ENCODE measurements at places on chromosomes 16 and 17. TPM values are rescaled to one million over a fixed set of nuclear protein-coding genes. Genes with fewer than 3 reads are reported as not detected.

The ANKRD40CL gene
- not detected for total RNA-seq

The AXIN2 gene
- total RNA-seq: 24.9 TPM

The KRTAP9-2 gene
- total RNA-seq: not detected

The KRTAP3-1 gene
- not detected for total RNA-seq

The TBC1D3B gene
- not detected for total RNA-seq

The KIF18B gene
- total RNA-seq: not detected

The DNAAF1 gene
- total RNA-seq: not detected

The TBC1D3E gene
- not detected for total RNA-seq

The C17orf107 gene
- 1.9 TPM for total RNA-seq

The KRTAP4-12 gene
- total RNA-seq: not detected

The MYH3 gene
- total RNA-seq: 3.0 TPM

The PITPNM3 gene
- total RNA-seq: 1.8 TPM

The CPNE7 gene
- not detected for total RNA-seq

The KRT33A gene
- not detected for total RNA-seq

The PRR35 gene
- total RNA-seq: 0.42 TPM

The BIRC5 gene
- 0.14 TPM for total RNA-seq

The TSR1 gene
- total RNA-seq: 63.2 TPM

The CEP112 gene
- 13.4 TPM for total RNA-seq

The PYY gene
- not detected for total RNA-seq
